Nucleus accumbens (tissue), 56 donors: ENCODE measurements at places on chromosomes 16 and 17.

GRCh38 chr17:72134608-72135394, 14.0 kb downstream of the SOX9 start:
- DNase-seq, result no peak

DNA sequence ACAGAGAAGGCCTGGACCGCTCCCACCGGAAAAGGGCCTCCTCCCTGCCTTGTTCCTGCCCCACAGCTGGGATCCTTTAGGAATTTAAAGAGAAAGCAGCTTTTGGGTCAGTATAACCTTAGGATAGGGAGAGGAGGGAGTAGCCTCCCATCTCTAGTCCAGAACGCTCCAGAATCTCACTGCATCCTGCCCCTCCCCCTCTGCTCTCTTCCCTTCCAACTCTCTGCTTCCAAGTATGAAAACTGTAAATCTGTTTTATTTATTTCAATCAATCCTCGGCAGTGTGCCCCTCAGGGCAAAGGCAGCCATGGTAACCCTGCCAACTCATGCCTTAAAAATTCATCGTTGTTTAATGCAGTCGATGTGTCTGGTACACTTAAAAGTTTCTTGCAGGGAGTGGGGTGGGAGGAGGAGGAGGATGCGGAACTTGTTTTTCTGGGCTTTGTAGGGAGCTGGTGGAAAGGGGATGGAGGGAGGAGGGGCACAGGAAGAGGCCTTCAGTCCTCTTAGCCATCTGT, 21.2 kb upstream of the MTSS2 start:
- no peak for DNase-seq

- DNase-seq, result no peak
These were observed 5.1 kb upstream of the PDK2 start for GRCh38 chr17:50090071-50090470.

GRCh38 chr16:73037331-73037745, 10.6 kb downstream of the ZFHX3 start:
- DNase-seq, result no peak

DNA sequence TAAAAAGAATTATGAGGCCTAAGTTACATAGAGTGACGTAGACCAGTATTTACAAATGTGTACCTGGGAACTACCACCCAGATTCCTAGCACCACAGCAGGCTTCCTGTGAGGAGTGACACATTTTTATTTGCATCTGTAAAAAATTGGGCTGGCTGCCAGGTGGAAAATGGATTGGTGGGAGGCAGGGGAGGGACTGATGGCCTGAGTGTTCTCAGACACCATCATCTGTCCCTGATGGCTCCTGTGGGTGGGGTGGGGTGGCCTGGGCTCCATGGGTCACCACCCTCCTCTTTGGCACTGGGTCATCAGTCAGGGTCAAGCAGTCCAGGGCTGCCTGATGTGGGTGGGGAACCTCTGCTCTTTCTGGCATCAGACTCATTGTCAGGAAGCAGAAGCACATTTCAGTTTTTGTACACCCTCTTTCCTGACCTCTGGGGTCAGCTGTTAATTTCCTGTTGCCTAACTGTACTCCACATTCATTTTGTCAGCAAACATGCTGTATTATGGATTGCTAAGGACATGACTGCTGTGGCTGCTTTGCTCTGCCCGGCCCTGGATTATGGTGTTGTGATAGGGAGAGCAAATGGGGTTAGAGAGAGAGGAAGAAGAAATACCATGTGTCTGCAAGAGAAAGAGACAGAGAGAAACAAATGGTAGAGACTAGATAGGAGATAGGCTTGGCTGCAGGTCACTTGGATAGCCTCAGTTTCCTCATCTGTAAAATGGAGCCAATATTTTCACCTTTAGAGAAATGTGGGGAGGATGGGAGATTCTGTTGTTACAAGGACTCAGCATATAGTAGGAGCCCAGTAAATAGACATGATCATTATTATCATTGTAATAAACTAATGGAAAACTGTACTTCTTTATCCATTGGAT, 11.6 kb upstream of the MFAP4 start:
- DNase-seq, result no peak

DNA sequence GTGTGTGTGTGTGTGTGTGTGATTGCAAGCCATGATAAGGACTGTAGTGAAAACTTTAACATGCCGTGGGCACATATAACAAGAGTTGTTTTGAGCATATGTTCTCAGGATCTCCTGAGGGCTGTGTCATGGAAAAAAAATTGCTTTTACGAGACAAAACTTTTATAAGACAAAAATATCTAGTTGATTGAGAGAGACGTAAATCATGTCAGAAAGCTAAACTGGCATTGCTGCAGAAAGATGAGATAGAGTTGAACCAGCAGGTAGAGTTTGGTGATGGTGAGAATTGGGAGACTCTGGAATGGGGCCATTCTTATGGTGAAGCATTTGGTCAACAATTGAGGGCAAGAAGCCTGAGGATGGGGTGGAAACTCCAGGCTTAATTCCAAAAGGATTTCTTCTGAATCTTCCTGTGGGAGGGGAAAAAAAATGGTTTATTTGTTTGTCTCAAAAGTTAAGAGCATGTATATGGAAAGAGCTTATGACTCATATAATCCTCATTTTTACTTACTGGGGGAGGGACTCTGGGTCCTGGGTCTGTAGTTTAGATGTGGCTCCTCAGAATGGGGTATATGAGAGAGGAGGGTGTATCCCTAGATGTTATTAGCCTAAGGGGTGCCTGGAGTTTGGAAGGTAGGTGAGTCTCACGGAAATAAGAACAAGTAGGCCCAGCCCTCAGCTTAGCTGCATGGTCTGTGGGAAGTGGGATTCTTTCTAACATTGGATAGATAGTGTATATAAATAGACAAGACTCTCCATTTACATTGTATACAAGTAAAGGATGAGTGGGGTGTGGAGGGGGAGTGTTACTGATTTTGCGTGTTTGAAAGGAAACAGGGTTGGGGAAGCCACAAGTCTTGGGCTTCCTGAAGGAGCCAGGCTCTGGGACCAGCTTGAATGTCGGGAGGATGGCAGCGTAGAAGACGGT, 7.1 kb downstream of the MINK1 start:
- DNase-seq, result no peak

DNA sequence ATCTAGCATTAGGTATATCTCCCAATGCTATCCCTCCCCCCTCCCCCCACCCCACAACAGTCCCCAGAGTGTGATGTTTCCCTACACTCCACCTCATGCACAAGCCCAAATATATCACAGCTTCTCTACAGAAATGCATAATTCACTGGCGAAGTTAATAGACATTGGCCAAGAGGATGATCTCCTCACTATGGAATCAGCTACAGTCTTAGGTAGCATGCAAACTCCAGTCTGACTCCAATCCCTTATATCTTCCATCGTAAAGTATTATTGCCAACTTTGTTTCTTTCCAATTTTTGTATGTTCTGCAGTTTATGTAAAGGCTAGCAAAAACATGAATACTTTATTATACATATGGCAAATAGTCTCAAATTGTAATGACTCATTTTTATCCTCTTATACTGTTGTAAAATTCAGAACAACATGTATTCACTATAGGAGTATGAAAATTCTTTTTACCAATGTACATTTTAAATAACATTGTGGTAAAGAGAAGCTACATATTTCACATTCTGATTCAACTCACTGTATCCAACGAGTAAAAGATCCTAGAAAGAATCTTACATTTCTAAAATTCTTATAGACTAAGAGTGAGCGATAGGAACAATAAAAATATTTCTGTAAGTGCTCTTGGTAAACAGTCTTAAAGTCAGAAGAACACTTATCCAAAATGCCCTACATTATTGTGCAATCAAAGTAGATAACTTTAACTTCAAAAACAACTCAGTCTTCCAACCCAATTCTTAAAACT, 871 bp downstream of the ABCA8 start:
- DNase-seq, result no peak

DNA sequence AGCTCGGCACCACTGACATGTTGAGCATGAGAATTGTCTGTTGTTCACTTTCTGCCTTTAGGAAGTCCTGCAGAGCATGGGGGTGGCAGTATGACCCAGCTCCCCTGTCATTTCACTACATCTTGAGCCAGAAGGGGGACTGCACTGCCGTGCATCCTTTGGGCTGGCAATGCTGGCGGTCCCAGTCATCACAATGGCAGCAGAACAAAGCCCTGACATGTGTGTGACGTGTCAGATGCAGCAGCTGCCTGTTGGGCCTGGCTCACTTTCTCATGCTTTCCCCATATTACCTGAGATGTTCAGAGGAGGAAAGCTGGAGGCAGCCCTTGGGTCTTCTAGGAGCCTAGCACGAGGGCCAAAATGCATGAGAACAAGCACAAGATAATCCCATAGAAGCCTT, 6.3 kb upstream of the ABAT start:
- no peak for DNase-seq

DNA sequence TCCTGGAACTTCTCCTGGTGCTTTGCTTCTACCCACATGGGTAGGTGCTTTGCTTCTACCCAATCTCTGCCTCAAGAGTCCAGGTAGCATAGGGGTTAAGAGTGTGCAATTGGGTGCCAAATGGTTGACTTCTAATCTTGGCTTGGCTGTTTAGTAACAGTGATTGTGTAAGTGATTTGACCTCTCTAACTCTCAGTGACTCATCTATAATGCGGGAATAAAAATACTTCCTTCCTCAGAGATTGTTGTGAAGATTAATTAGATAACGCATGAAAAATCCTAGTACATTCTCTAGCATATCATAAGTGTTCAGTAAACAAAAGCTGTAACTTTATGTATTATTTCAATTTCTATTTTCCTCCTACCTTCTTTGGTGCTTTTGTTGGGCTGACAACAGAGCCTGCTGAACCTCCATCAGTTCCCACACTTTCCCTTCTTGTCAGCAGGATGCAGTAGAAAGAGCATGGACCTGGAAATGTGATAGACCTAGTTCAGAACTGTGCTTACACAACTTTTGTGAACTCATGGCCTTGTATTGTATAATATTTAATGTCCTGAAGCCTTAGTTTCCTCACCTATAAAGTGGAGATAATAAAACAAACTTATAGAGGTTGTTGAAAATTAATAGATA, 72.9 kb upstream of the SMIM36 start:
- DNase-seq, result no peak

- DNase-seq, result no peak
These were observed 70.6 kb downstream of the BCAS3 start for GRCh38 chr17:60748204-60748603.

GRCh38 chr17:50816271-50816670, 19.1 kb upstream of the WFIKKN2 start:
- no peak for DNase-seq

DNA sequence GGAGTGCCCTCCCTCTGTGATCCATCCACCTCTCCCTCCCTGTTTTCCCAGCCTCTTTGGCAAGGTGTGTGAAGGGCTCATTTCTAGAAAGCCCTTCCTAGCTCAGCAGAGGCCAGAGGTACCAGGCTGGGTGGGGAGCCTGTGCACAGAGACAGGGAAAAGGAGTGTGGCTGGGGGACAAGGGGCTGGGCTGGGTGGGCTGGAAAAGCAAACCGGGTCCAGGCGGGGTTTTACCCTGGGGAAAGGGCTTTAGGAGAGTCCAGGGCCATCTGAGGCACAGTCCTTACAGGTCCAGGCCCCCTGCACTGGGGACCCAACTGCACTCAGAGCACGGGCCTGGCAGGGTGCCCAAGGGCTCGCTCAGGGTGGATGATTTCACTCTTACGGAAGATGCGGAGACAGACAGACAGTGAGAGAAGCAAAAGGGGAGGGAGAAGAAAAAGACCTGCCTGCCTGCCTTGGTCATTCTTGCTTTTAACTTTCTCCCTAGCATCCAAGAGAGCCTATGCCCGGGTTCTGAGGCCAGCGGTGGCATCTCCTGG, 7.0 kb downstream of the CRHR1 start:
- no peak for DNase-seq

DNA sequence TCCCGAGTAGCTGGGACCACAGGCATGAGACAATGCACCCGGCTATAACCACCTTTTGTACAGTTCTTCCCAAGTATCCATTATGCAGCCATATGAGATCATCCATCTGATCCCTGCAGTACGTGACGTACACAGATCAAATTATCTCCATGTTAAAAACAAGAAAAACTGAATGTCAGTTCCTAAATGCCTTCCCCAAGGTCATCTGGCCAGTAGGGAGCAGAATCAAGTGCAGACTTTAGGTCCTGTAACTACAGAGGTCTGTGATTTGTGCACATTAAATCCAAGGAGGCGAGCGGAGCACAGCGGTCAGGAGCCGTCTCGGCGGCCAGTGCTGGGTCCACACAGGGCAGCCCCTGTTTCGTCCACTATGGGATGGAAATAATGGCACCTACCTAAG, 23.7 kb downstream of the ZCCHC14 start:
- DNase-seq, result no peak

DNA sequence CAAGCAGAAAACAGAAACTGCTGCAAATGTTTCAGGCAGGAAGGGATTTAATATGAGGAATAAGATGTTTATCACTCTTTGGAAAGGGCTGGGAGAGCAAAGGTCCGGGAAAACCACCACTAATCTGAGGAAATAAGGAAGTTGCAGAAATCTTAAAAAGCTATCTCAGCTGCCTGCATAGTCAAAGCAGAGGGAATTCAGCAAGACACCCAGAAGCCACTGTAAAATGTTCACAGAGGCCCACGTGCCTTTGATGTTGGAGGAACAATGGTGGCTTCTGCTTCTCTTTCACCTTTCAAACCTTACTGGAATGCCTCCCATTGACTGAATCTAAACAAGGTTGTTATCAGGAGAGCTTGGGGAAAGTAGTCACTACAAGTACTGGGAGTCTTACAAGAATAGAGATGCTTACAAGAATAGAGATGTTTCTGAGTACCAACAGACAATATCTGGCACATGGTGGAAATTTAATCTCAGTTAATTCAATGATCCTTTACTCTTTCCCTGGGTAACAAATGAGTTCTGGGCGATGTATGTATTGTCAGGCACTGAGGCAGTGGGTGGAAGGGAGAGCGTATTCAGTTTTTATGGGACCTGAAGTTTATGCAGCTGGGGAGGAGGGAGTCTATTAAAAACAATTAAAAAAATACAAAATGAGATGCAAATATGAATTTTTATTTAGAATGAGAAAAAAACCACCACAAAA, 56.1 kb upstream of the MED13 start:
- DNase-seq, result no peak

DNA sequence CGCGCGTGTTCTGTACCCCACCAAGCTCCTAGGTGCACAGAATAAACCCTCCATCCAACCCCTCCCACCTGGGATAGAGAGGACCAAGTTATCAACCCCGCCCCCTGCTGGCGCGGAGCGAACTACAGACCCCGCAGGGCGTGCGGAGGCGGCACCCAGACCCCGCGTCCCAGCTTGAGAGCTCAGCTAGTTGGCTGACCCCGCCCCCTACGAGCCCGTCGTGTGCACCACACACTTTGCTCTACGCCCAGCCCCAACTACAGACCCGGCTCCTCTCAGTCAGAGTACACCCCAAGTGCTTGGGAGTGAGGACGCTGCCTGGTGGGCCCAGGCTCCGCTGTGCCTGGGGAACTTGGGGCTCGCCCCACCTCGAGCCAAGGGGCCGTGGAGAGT, 1.5 kb downstream of the GRIN2A start:
- DNase-seq, result no peak

- DNase-seq, result no peak
These were observed 91.6 kb upstream of the C17orf78 start for GRCh38 chr17:37284191-37284590.

DNA sequence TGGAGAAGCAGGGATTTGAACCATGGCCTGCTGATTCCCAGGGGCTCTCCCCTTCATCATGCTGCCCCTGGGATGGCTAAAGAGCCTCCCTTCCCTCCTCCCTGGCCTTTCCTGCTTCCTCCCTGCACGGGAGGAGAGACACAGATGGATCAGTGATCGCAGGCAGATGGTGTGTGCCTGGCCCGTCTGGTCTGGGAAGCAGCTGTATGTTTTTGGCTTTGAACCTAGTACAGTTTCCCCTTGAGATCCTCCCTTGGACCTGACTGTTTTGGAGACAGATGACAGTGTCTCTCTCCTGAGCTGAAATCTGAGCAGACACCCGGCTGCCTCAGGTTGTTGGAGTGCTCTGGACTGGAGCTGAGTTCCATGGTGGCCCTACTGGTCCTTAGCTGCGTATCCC, 29.0 kb upstream of the ATP2C2 start:
- no peak for DNase-seq

- no peak for DNase-seq
These were observed 7.1 kb upstream of the CORO6 start for GRCh38 chr17:29629839-29630238.
